ENCODE measurements at places on chromosomes 6 and 20.

DNA sequence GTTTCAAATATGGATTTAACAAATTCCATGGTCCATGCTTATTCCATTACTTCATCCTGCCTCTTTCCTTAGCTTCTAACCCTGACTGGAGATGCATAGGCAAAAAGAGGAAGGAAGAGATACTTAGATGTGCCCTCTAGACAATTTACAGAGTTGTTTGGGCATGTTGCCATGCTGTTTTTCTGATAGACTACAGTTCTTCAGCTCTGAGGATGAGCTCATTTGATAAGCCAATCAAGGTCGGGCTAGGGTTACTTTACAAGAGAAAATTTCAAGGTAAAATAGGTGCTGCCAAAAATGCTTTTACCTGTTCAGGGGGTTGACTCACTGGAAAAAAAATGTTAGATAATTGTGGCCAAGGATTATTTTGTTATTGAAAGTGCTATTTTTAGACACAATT is 5.9 kb downstream of the HCRTR2 start:
- no peak for DNase-seq

GRCh38 chr6:8627085-8627861 is 191.9 kb upstream of the SLC35B3 start:
- DNase-seq = peak; percentile 64

- DNase-seq = no peak
These were observed 164.5 kb downstream of the GRM4 start for GRCh38 chr6:33981421-33981820.

- no peak for DNase-seq
These were observed 36.9 kb upstream of the BLCAP start for GRCh38 chr20:37564388-37565133.

DNA sequence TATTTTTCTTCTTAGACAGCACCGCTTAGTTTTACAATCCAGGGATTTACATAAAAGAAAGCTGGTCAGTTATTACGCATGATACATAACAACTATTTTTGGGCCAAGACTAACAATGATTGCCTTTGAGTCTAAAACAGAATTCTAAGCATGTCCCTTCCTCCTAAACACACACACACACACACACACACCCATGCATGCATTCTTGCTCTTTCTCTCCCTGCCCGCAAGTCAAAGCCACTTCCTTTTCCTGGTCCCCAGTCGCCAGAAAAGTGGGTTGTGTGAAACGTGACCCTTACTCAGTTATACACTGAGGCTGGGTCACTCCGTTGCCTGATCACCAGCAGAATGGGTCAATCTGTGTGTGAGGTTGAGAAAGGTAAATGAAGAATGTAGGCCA is 31.4 kb downstream of the FYN start:
- no peak for DNase-seq

- DNase-seq = no peak
These were observed 89.8 kb upstream of the ATXN1 start for GRCh38 chr6:16851044-16851540.

DNA sequence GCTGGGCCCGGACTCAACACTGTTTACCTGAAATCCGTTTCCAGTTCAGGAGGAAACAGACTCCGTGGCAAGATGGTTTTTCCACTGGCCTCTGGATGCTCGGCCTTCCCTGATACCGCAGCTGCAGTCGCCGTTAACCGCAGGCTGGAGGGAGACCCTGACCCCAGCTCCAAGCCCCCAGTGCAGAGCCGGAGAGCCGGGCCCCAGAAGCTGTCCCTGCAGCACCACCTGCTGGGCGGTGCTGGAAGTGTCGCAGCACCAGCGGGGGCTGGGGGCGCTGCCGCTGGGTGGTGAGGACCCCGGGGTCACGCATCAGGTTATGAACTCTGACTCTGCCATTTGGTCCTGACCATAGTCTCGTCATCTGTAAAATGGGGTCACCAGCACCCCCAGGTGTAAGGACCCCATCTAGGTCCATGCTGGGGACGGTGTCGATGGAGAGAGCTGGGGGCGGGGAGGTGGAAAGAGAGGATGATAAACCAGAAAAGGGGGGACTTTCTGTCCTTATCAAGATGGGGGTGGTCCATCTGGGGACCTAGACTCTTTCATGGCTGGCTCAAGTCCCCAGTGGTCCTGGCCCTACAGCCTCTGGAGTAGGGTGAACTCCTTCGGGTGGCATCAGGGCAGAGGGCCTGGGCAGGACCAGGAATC is 20.8 kb upstream of the CHRNA4 start:
- DNase-seq = no peak

- DNase-seq = no peak
These were observed 81.6 kb downstream of the KCNB1 start for GRCh38 chr20:49400904-49401303.

- DNase-seq = no peak
These were observed 205.3 kb upstream of the TCF21 start for GRCh38 chr6:133683606-133684005.

- DNase-seq = peak; percentile 91
These were observed 775 bp downstream of the PFDN4 start for GRCh38 chr20:54208548-54209176.

DNA sequence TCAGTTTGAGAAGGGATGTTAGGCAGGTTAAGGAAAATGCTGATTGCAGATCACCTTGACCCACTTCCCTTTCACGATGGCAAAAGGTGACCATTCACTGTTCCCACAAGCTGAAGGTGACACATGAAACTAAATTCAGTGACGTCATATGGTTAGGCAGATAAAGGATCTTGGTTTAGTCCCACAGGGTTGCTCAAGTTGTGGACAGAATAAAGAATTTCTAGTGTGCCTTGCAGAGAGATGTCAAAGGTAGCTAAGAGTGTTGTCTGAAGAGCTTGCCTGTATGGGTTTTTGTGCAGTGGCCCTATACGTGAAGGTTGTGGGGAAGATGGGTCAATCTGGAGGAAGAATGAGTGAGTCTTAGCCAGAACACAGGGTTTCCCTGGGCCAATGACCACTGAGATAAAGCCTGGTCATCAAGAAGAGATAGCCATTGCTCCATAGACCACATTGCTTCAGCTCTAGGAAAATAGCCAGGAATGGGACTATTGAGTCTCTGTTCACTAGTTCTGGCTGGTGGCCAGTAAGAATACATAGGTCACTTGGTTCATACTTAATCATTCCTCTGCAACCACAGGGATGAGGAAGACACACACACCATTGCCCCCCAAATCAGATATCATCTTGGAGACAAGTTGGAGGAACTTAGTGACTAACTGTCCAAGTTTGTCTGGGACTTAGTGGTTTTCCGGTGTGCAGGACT is 148.5 kb upstream of the ATXN1 start:
- peak; percentile 93 for DNase-seq

DNA sequence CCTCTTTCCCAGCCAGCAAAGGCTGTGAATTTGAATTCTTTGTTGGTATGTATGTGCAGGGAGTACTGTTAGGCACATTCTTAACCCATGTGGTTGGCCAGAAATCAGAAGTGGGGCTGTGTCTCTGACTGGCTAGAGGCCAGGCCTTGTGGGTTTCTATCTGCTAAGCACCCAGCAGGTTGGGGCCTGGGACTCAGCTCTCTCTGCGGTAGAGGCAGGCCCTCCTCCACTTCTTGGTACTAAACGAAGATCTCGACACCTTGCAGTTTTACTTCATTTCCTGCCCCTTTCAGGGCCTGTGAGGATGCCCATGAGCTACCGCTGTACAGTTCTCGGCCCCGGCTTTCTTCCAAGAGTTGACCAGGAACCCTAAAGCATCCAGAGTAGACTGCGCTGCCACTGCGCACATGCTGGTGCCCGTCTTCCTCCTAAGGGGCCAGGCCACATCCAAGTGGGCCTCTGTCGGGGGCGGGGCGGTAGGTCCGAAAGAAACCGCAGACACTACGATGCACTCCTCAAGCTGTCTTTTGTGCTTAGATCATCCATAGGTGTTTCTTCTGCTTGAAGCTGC is 51.1 kb downstream of the TCP11 start:
- peak; percentile 97 for DNase-seq

DNA sequence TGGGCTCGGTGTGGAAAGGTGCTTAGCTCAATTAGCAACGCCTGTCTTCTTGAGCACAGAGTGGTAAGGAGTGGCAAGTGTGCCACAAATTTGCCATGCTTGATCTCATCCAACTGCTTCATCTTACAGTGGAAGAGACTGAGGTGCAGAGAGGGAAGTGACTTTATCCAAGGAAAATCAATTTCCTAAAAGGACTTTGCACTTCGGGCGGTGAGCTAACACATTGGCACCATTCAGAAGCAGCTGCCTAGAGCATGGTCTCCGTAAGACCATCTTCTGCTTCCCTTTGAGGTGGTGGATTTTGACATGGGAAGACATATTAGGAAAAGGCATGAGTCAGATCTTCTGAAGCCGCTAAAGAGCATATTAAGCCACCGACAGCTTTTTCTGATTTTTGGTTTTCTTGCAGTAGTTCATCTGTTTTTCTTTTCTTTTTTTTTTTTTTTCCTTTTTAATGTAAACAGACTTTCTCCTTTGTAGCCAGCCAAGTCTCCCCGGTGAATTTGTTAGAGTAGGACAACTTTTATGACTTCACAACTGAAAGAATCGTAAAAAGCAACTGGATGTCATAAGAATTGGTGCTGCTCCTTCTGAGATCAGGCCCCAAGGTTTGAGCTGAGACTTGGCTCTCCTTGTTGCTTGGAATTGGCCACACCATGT is 273.2 kb downstream of the CDC5L start:
- DNase-seq = no peak

- peak; percentile 23 for DNase-seq
These were observed at the start of gene TCP11 for GRCh38 chr6:35141007-35141655. Gene TCP11 (minus strand): TSS chr6:35141339. CDS start chr6:35140870, 469 bp downstream.

DNA sequence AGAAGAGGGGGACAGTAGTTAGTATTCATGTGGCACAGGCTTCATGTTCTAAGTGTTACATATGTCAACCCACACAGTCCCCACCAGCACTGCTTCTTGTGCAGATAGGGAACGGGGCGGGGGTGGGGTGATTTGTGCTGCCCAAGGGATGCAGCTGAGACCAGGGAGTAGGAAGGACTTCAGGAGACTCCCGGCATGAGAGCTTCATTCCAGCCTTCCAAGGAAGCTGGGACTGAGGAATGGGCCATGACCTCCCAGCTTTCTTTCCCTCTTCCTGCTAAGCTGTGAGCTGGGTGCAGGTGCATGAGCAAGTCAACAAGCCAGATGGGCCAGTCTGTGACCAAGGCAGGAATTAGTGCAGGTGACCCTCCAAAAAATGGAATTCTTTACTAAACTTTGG is 9.2 kb downstream of the BEND3 start:
- DNase-seq = no peak

GRCh38 chr6:8819446-8819845 is 384.1 kb upstream of the SLC35B3 start:
- no peak for DNase-seq

DNA sequence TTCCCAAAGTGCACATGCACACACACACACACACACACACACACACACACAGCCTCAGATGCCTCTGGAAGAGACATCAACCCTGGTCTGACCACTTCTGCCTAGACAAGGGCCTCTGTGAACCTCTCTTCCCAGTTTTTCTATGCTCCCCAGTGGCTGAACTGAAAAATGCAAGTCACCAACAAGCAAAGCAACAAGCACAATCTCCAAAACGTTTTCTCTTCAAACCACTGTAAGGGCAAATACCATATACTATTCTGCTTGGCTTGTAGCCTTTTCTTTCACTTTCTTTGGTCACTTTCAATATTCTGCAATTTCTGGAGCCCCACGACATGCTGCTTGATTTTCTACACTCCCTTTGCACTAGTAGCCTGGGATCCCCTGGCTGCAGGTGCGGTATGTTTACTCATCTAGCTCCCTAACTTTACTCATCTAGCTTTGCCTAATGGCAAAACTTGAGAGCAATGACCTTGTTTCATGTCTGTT is 121.4 kb upstream of the DST start:
- DNase-seq = peak; percentile 55

DNA sequence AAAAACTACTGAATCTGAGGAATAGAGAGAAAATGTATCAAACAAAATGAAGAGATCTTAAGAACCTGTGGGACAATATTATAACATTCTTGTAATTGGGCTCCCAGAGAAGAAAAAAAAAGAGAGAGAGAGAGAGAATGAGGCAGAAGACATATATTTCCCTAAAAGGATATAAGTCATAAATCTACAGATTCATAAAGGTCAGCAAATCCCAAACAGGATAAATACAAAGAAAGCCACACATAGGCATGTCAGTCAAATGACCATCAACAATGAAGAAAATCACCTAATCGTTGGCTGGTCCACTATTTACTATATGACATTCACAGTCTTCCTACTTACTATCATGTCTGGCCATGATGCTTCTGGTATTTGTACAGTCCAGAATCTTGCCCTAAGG is 190.3 kb downstream of the GMDS start:
- DNase-seq = no peak

DNA sequence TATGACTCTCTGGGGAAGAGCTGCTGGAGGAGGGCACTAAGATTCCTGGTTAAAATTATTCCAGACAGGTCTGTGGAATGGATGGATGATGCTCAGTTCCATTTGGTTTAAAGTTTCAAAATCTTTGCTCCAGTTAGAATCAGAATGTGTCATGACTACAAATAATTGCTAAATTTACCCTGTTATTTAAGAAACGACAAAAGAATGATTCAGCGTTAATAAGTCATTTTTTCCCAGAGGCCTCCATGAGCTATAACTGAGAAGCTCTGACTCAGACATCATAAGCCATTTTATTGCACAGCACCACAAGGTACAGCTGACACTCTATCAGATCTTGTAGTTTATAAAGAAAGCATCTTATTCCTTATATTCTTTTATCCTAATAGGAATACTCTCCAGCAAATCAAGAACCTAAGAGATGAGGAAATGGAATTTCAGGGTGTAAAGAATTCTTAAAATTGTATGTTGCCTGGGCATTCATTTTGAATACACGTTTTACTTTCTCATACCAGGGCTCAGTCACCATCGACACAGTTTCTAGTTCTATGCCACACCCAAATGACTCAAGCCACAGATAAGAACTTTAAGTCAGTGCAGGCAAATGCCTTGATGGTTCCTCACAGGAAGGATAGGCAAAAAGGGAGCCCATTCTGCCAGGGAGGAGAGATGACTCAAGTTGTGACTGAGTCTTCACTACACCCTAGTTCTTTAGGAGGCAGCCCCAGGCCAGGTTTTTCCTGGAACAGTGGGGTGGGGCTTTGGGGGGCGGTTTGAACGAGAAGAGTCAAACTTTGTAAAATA is 636.0 kb downstream of the MMUT start:
- DNase-seq = peak; percentile 99

DNA sequence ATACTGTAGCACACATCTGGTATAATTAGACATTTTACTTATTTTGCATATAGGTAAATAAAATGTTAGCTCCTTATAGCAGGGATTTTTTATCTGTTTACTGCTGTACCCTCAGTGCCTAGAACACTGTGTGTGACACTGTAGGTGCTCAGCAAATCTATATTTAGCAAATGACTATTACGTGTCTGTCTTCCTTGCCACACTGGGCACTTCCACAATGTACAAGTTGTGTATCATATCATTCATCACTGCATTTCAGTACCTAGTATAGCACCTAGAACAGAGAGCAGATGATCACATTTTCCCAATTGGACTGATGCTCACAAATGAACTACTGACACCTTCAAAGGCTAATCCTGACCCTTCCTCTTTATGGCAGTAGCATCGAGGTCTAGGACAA is 115.6 kb downstream of the MYB start:
- no peak for DNase-seq

GRCh38 chr20:56060486-56060885 is 55.2 kb upstream of the CBLN4 start:
- DNase-seq = no peak

Measured in amniotic epithelial cell (primary cell).